ENCODE measurements at places on chromosomes 6 and 20.
A peak's percentile ranks its signal among the peaks of the same experiment; 100 is the strongest.

DNA sequence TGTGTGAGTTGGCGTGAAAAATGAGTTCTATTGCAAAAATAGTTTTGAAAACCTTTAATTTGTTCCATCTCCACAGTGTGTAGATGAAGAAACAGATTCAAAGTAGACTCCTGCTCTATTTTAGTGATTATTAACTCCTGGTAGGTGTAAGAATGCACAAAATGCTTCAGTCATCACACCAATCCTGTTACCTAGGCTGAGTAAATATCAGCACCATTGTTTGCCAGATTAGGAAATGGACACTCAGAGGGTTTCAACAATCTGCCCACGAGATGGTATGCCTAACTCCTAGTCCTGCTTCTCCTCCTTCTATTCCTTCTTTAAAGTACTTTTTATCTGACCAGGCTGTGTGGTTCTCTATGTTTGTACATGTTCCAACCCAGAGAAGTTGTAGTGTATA is 108.9 kb upstream of the AHI1 start:
- DNase-seq: no peak

DNA sequence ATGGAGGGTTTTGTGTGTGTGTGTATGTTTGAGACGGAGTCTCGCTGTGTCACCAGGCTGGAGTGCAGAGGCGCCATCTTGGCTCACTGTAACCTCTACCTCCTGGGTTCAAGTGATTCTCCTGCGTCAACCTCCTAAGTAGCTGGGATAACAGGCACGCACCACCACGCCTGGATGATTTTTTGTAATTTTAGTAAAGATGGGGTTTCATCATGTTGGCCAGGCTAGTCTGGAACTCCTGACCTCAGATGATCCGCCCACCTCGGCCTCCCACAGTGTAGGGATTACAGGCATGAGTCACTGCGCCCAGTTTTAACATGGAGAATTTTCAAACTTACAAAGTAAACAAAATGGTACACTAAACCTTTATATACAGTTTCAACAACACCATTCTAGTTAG is 22.8 kb downstream of the AMD1 start:
- DNase-seq: no peak

GRCh38 chr6:152368751-152369624 is 268.2 kb downstream of the SYNE1 start:
- no peak for DNase-seq

GRCh38 chr6:61887423-61887822 is 398.6 kb downstream of the KHDRBS2 start:
- DNase-seq: no peak

- DNase-seq: no peak
These were observed 7.1 kb downstream of the PRIM2 start for GRCh38 chr6:57324538-57324937.

GRCh38 chr20:19380211-19380610 is 167.8 kb downstream of the SLC24A3 start:
- DNase-seq: no peak

DNA sequence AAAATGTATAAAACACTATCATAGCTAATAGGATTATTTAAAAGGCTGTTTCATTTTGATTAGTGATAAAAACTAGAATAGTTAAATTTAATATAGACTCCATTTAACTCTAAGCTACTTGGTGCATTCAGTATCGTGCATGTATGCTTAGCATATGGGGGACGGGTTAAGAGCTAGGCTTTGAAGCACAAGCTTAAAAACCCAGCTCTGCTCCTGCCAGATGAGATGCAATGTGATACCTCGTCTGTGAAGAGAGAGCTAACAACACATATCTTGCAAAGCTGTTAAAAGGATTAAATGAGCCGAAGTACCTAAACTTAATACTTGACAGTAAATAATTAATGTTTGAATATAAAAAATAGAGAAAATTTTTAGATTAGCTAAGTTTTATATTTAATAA is 42.2 kb downstream of the DTNBP1 start:
- no peak for DNase-seq

DNA sequence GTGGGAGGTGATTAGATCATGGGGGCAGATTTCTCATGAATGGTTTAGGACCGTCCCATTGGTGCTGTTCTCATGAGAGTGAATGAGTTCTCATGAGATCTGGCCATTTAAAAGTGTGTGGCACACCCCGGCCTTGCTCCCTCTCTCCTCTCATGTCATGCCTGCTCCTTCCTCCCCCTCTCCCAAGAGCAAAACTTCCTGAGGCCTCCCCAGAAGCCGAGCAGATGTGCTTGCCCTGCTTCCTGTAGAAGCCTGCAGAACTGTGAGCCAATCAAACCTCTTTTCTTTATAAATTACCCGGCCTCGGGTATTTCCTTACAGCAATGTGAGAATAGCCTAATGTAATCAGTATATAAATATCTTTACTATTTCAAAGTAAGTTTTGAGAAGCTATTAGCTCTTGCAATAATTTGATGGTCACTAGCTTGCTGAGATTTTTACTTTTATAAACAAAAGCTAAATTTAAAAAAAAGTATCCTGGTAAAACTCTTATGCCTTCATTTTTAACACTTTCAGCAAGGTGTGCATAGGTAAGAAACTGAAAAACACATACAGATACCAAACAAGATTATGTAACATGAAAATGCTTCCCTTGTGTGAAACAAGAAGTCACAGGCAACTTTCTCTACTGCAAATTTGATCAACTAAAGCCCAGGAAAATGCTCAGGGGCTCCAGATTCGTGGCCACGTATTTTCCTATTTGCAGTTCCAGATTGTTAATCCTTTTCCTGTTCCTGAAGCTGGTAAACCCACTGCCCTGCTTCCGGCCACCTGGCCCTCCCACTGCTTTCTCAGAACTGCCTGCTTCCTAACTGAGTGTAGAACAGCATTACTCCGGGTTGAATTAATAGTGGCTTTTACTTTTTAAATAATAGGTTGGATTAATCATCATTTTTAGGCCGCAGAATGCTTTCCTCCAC is 395.1 kb upstream of the CNR1 start:
- DNase-seq: no peak

DNA sequence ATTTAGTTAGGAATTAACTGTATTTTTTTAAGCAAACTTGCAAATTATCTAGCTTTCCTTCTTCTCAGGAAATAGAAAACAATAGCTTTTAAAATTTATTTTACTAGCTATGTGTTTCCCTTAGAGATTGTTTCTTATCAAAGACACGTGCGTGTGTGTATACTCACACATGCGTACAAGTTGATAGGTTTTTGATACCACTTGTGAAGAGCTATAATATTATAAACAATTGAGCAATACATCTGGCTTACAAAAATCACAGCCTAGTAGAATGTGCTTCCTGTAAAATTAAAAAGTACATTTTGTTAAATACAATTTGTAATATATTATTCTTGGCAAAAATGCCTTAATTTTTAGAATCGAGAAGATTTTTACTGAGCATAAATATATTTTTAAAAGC is 33.9 kb downstream of the COL12A1 start:
- no peak for DNase-seq

DNA sequence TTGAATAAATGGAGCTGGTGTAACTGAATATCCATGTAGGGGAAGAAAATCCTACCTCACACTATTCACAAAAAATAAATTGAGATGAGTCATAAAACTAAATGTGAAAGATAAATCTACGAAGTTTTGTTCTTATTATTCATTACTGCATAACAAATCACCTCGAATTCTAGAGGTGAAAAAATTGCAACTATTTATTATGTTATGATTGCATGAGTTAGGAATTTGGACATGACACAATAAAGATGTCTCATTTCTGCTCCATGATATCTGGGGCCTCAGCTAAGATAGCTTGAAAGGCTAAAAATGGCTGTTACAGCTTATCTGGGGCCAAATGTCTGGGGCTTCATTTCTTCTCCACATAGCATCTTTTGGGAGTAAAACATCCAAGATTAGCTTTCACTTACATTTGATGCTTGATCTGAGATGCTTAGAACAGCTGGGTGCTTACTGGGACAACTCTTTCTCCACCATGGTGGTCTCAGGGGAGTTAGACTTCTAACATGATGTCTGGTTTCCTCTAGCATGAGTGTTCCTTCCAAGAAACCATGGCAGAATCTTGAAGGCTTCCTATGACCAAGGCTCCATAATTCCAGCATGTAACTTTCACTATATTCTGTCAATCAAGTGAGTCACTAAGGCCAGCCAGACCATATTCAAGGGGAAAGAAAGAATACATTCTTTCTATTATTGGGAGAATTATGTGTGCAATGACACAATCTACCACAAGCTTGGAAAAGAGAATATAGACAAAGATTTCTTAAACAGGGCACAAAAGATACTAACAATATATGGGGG is 30.1 kb downstream of the OR2B6 start:
- DNase-seq: no peak

DNA sequence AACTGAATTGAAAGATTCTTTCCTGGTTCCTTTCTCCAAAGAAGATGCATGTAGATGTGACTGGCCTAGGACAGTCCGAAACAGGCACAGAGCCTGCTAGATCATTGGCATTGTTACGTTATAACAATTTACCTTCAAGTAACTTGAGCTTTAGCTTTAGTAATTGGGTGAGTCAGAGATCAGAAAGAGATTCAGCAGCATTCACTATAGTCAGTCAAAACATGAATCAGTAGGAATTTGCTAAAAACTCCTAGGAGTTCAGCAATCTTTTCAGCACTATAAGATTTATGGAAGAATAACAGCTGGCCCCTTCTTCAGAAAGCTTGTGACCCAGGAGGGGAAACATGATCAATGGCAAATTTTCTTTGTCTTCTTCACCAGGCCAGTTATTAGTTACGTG is 281.7 kb upstream of the PRDM1 start:
- no peak for DNase-seq

- DNase-seq: no peak
These were observed 38.0 kb downstream of the CD40 start for GRCh38 chr20:46156065-46156464.

DNA sequence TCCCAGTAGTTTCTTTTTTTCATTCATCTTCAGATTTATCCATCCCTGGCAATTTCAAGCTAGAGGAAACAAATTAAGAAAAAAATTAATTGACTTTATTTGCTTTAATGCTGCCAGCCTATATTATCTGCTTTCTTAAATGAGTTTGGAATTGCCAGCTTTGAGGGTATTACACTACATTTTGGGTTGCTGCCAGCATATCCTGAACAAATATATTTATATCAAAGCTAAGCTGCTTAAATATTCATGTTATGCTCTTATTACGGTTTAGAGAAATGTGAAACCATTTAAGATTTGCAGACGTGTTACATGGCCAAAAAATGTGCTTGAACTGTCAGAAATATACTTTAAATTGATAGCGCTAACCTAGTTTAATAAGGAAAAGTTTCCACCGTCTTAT is 59.7 kb downstream of the GRIK2 start:
- no peak for DNase-seq

DNA sequence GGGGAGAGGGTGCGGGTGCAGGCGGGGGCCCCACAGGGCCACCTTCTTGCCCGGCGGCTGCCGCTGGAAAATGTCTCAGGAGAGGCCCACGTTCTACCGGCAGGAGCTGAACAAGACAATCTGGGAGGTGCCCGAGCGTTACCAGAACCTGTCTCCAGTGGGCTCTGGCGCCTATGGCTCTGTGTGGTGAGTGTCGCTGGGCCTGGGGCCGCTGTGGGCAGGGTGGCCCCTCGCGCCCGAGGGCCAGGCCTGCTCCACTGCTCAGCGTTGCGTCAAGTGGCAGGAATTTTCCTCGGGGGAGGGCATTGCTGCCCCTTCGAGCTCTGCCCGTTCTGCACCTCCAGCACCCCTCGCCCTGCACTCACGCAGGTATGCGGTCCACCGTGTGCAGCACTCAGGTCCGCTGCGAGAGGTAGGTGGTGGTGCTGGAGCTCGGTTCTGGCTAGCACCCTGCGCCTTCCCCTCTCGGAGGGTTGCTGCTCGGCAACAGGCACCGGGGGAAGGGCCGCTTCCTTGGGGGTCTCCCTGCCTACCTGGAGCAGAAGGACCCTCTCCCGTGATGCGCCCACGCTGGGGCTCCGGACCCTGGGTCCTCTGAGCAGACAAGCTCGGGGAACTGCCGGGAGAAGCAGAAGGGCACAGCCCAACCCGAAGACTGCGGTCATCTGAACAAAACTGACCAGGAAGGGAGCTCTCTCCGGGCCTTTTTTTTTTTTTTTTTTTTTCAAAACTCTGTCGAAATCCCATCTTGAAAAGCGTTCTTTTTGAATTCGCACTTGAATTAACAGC is 674 bp downstream of the MAPK14 start:
- peak; percentile 35 for DNase-seq

DNA sequence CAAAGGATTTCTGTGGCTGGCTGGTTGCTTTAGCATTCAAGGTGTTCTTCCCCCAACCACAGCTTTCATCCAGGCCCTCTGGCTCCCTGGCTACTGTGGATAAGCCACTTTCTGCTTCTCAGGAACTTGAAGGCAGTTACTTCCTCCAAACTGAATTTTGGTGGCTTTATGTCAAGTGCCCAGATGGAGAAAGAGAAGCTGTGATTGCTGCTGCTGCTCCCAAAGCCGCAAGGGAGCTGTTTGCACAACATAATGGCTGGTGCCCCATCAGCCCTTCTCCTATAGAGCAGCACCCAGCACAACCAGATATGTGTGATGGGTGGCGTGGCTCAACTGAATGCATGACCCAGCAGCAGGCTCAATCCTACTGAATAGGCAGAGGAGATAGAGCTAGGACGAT is 465.2 kb downstream of the MAFB start:
- DNase-seq: no peak

DNA sequence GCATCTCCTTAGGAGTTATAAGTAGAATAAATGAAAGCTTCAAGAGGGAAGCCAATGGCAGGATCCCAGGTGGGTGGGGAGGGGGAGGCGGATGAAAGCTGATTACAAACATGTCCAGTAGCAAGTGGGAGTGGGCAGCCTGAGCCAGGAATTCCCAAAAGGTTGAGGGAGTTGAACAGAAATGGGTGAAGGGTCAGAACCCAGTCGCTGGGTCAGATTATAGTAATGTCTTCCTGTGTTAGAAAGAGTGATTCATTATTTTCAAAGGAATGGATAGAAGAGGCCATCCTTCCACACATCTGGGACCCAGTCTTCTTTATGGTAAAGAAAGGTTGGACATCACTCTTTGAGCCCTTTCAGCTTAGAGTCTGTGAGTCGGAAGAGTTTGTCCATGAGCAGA is 41.0 kb upstream of the FAM50B start:
- no peak for DNase-seq

DNA sequence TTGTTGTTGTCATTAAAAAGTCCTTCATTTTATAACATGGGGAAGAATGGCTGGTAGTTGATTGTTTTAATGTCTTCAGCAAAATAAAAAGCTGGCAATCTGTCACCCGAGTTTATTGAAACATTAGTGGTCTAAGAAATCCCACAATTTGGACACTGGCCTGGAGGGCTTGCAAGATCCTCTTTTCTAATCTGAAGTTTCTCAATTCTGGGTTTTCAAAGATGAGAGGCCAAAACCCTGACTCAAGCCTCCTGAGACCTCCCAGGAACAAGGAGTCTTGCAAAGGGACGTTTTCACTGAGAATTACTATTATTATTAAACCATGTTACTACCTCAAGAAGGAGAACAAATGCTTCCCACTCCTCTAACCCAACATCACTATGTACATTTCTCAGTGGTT is 19.5 kb downstream of the MAP1LC3A start:
- DNase-seq: no peak
